ENCODE measurements at places on chromosomes 1 and 21.

- no peak for DNase-seq
These were observed 14.4 kb upstream of the XCL1 start for GRCh38 chr1:168561989-168562388.

GRCh38 chr21:15010645-15011044 lies 54.2 kb downstream of the NRIP1 start:
- DNase-seq: no peak

GRCh38 chr1:226639631-226640061 lies 91.1 kb downstream of the STUM start:
- no peak for DNase-seq

DNA sequence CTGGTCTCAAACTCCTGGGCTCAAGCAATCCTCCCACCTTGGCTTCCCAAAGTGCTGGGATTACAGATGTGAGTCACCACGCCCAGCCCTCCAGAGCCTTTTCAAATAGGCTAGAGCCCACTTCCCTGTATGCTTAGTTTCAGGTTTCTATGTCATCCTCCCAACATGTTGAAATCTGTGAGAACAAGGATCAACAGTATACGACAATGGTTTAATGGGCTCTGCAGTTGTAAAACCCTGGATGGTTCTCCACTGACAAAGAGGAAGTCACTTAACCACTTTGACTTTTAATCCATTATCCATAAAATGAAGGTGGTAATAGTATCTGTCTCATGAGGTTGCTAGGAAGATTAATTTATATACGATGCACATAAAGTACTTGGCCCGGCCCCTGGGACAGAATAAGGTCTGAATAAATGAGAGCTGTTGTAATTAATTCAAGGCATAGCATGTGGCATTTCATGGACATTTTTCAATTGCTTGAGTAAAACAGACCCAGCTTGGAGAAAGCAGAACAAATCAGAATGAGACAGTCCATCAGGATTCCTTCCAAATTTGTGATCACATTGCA lies 113.9 kb upstream of the ZNF648 start:
- no peak for DNase-seq

DNA sequence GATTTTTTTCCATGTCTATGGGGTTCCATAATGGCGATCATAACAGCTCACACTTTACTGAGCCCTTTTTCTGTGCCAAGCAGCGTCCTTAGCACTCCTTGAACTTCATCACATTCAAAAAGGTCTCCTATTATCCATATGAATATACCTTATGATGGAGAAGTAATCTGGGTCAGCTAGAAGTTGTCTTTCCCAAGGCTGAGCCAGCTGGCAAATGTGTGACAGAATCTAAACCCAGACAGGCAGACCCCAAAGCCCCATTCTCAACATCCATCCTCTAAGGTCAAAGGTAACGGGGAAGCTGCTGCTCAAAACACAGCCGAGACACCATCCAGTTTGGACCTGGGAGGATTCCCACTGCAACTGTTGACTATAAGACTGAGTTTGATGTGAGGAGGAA lies 249.6 kb downstream of the PRDM2 start:
- DNase-seq: no peak

- no peak for DNase-seq
These were observed at the start of gene HMCN1 for GRCh38 chr1:185733818-185734735. HMCN1 (plus strand) TSS chr1:185734391; CDS start chr1:185734780, 389 bp downstream.

GRCh38 chr1:54843449-54843848 lies 42.3 kb upstream of the TTC22 start:
- no peak for DNase-seq

DNA sequence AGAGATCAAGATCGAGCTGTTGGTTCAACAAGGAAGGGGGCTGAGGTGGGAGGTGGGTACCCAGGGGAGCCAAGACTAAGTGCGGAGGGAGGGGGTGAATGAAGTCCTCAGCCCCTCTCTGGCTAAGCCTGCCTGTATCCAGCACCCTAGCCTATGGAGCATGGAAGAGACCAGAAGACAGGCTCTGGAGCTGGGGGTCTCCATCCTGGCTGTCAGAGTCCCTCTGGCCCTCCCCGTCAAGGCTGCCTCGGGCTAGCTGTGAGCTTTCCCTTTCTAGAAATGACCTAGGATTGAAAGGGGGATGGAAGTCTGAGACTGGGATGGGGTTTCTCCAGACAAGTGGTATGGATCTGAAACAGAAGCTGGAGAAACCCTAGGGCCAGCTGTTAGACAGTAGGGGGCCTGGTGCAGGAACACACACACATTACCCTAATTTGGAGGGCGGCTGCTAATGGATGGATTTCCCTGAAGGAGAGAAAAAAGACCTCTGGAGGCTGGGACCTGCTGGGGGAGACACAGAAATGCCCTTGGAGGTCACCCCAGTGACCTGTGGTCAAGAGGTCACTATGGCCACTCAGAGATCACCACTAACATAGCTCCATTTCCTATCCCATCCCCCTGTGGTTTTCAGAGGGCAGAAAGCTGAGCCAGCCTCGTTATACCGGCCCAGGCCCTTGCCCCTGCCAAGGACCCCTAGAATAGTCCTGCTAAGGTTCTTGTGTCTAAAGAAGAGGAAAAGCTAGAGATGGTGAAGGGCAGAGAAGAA lies 107.8 kb downstream of the TMEM53 start:
- DNase-seq: no peak

Measured in stimulated activated CD8-positive, alpha-beta memory T cell treated with anti-CD3 and anti-CD28 coated beads, Interleukin-2, amount 100 ng/mL, for 1 hour (primary cell).